ENCODE measurements at places on chromosomes 11 and 22.

GRCh38 chr22:37121887-37122591, 12.5 kb upstream of the TMPRSS6 start:
- peak; percentile 14 for DNase-seq

DNA sequence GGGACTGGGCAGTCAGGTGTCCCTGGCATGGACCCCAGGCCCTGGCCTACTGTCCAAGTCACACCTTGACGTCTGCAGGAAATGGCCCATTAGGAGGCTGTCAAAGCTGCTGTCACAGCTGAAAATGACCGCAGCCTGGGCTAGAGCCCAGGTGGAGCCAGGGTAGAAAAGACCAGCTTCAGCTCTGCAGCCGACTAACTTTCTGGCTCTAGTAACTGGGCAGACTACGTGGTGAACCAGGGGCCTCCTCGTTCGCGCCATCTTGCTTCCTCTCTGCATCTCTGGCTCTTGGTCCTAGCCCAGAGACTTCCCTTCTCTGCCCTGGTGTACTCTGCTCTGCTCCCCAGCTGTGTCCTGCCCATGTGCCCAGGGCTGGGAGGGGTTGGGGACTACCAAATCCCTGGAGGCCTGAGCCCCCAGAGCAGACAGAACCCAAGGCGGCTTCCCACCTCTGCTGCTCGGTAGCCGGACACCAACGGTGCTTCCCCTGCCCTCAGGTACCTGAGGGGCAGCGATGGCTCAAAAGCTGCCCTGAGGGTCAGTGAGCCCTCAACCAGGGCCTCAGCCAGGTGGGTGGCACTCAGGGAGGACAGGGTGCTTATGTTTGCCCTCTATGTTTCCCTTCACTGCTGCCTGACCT, 19.7 kb downstream of the SART1 start:
- no peak for DNase-seq

DNA sequence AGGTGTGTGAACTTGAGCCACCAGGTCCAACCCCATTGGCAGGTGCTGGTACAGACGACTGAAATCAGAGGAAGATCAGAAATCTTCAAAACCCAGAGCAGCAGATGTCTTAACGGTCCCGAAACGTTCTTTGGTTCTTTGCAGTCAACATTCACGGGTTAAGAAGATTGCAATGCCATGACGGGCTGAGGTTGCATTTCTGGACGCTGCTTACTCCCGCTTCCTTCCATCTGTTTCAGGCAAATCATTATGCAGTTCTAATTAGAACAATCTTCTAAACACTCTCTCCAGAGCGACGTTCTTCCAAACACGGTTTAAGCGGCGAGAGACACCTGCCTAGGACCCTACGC, 492 bp upstream of the LUZP2 start:
- no peak for DNase-seq

- no peak for DNase-seq
Observed at GRCh38 chr11:19519353-19519752, 193.3 kb upstream of the NAV2 start.

All from suppressor macrophage treated with lipopolysaccharide for 1 hour (primary cell).